ENCODE measurements at places on chromosomes 2 and 18.

GRCh38 chr2:215787025-215787424, 226.3 kb downstream of the MREG start:
- no peak for DNase-seq

DNA sequence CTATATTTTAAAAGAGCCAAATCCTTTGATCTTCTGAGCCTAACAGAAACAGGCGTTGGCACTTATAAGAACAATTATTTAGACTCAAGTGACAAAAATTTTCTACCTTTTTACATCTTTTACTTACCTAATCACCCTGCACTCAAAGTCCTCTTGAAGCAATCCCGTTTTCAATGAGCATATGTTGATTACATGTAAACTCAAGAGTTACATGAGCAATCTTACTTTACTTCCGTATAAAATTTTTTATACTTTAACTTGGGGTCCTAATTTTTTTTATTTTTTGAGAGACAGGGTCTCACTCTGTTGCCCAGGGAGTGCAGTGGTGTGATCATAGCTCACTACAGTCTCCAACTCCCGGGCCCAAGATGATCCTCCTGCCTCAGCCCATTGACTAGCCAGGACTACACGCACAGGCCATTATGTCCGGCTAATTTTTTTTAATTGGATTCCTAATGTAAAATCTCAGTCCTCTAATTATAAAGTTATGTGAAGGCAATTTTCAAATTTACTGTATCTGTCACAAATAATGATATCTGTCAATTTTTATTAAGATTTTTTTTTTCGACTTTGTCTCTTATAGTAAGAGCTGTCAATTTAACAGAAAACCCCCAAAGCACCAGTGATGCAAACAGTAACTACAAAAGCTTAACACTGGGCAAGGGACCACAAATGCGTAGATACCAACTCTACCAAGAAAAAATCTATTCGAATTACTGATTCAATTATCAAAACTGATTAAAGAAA, 19.1 kb upstream of the STPG4 start:
- no peak for DNase-seq

DNA sequence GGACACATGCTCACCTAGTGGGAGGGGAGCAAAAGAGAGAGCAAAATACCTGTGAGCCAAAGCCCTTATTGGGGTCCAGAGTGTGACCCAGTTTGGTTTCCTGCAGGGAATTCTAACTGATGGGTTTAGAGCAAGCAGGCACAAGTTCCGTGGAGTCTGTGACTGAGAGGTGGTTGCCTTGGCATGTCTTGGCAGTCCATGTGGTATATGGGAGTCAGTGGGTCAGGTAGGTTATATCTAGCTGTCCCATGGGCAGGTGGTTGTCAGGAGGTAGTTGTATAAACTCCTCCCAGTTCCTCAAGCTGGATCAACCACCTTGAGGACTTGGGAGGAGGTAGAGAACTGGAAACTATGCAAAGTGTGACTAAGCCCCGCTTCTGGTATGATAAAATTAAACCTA, 452.8 kb upstream of the VWC2L start:
- no peak for DNase-seq

DNA sequence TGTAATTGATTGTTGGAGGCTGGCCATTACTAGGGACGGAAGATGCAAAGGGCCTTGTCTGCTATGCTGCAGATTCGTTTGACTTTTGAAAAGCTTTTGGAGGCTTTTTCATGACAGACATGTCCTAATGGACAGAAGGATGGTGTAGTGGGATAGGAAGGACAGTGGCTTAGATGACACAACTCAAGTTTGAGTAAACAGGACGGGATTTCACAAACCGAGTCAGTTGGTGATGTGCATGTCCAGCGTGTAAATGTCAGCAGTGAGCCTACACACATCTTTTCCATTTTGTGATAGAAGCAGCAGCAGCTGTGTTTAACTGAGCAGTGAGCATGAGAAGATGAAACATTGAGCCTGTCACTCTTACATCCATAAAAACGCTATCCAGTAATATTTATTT, 76.0 kb downstream of the NCK2 start:
- no peak for DNase-seq

DNA sequence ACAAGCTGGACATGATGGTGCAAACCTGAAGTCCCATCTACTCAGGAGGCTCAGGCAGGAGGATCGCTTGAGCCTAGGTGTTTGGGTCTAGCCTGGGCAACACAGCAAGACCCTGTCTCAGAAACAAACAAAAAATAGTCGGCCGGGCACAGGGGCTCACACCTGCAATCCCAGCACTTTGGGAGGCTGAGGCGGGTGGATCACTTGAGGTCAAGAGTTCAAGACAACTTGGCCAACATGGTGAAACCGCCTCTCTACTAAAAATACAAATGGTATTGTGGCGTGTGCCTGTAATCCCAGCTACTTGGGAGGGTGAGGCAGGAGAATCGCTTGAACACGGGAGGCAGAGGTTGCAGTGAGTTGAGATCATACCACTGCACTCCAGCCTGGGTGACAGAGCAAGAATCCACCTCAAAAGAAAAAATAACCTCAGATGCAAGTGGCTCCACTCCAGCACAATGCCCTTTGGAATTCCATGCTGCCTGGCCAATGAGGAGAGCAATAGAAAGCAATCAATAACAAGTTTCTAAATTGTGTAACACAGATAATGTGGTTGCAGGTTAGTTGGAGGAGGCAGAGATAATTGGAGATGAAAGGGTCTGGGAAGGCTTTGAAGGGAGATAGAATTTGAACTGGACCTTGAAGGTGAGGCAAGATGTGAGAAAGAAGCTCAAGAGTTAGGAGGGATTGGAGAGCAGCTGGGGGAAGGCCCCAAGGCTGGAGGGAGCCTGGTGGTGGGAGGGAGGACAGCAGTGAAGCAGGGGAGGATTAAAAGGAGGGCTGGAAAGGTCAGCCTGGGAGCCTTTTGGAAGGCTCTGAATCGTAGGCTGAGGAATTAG, 6.0 kb downstream of the TTC31 start:
- no peak for DNase-seq

DNA sequence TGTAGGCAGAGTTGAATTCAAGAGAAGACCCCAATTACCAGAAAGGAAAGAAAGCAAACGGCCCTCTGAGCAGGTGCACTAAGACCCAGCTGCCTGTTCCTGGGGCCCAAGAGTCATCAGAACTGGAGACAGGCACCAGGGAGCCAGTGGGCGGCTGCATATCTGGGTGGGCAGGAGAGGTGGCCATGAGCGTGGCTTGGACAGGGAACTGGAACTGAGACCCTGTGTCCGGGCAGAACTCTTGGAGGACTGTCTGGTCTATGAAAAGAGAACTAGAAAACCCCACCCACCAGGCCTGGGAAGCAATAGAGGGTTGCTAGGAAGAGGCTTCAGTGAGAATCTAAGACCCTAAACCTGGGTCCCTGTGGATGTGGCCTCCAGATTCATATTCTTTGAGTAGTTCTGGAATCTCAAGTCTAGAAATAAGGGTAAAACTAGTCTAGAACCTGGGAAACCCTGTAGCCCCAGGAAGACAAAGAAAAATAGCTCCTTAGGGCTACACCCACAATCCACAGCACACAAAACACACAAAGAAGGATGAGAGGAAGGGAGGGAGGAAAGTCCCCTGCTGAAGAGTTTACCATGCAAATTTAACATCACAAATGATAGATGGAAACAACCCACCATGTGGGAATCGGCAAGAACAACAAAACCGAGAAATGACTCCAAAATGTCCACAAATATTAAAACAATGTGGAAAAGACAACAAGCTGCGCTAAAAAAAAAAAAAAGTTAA, 147.0 kb downstream of the HDAC4 start:
- no peak for DNase-seq

- no peak for DNase-seq
Measured at GRCh38 chr2:182584462-182584861, 131.6 kb upstream of the DNAJC10 start.

DNA sequence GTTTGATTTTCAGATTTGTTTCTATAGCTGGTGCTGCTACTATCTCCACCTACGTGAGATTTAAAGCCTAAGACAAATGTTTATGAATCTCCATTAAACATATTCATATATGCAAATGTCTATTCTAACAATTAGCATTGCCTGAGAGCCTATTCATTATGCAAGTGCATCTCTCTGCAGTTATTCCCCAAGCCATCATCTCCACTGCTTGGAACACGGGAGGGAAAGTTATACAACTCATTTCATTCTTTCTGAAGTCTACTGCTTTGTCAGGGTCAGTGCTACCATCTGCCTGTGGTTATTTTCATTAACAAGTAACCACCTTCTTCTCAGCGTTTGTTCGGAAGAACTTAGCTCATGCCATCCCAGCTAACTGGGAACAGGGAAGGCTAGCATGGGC, 188.8 kb upstream of the REV1 start:
- DNase-seq, result no peak

- DNase-seq, result peak; percentile 71
Measured at GRCh38 chr2:26772064-26773001, 8.2 kb downstream of the SLC35F6 start.

DNA sequence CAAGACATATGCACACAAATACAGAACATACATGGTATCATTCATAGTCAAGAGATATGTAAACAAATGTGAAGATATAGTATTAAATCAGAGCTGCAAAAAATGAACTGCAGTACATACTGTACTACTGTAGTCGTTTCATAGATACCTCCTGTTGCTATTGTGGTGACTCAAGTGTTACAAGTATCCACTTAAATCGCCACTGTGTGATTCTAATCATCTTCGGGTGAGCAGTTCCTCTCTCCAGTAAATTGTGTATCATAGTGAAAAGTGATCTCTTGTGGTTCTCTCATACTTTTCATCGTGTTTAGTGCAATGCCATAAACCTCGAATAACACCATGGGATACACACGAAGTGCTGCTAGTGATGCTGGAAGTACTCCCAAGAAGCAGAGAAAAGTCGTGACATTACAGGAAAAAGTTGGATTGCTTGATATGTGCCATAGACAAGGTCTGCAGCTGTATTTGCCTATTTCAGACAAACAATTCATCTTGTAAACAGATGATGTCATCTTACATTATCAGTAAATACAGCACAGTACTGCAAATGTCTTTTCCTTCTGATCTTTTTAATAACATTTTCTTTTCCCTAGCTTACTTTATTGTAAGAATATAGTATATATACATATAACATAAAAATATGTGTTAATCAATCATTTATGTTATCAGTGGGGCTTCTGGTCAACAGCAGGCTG, 222.2 kb downstream of the BCL11A start:
- no peak for DNase-seq

DNA sequence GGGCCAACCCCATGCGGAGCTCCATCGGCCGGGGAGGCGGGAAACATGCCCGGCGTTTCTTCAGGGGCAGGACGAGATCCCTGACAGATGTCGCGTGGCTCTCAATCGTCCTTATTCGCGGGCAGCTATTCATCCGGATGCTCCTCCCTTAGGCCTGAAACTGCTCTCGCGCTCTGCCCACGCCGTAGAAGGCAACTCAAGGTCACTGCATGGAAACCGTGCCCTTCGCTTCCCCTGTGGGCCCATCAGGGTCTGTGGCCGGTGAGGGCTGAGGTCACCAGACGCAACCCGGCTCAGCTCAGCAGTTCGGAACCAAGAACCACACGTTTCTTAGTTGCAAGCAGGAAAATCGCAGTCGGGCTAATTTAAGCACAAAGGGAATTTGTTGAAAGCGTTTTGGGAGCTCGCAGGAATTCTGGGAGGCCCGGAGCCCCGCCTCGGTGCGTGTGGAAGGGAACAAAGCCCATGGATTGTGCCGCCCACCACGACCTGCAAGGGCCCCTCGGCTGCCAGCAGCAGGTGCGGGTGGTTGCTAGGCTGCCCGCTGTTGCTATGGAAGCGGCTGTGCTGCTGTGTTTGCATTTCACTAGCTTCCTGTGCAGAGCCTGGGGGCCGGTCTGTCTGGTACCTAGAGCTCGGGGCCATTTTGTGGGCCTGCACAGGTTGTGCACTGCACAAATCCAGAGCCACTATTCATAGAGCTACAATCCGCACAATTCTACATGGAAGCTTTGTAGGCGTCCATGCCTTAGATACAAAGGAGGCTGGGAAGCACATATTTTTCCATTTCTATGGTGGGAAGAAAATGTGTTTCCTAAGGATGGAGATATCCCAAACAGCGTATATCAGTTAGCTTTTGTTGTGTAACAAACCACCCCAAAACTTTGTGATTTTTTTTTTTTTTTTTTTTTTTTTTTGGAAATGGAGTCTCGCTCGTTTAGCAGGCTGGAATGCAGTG, 6.0 kb upstream of the ALLC start:
- peak; percentile 31 for DNase-seq

- DNase-seq, result no peak
Measured at GRCh38 chr2:113075030-113075429, 7.3 kb downstream of the IL1F10 start.

GRCh38 chr2:222698276-222698675, 26.8 kb downstream of the MOGAT1 start:
- no peak for DNase-seq

- no peak for DNase-seq
Measured at GRCh38 chr2:81194176-81194575, 889.6 kb upstream of the LRRTM1 start.

DNA sequence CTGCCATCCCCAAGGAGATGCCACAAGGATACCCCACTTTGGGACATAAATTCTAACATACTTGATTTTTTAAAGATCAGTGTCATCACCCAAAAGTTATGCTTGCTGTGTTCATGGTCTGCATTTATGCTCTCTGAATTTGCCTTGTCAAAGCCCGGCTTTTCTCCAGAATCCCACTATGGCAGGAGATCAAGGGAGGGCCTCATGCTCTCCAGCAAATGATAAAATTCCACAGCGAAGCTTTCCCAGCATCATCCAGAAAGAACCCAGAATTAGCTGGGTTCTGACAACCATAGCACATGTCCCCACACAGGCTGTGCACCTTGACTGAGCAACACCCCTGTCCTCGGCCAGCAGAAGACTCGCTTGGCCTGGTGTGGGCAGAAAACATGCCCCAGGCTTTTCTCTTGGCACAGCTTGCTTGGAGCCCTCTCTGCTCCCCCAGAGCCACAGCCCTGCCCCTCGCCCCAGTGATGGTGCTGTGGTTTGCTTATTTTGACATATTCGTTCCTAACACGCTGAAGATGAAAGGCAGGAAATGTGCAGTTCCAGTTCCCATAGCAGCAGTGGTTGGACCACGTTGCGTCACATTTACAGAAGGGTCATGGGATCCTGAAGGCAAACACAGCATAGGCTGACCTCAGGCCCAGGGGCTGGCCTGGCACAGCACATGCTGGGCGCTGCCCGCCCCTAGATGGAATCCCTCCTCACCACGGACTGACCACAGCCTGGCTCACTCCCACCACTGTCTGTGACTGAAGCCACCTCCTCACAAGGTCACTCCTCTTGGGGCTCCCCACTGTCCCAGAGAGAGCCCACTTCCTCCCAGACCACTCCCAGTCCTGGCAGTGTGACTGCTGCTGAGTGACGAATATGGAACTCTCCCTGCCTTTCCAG, 14.1 kb upstream of the CHRNA1 start:
- peak; percentile 93 for DNase-seq

GRCh38 chr2:149034406-149034805, 4.1 kb upstream of the LYPD6B start:
- DNase-seq, result no peak

DNA sequence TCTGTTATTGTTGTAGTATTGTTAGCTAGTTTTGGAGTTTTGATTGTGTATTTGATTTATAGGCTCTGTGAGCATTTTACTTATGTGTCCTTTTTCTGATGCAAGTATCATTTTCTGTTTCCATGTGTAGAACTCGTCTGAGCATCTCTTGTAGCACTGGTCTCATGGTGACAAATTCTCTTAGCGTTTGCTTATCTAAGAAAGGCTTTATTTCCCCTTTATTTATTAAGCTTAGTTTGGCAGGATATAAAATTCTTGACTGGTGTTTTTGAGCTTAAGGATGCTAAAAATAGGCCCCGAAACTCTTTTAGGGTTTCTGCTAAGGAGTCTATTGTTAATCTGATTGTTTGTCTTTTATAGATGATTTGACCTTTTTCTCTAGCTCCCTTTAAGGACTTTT, 57.6 kb upstream of the THUMPD2 start:
- DNase-seq, result no peak

Measured in HCEC 1CT (cell line).